ENCODE measurements at places on chromosomes 2 and 18.

DNA sequence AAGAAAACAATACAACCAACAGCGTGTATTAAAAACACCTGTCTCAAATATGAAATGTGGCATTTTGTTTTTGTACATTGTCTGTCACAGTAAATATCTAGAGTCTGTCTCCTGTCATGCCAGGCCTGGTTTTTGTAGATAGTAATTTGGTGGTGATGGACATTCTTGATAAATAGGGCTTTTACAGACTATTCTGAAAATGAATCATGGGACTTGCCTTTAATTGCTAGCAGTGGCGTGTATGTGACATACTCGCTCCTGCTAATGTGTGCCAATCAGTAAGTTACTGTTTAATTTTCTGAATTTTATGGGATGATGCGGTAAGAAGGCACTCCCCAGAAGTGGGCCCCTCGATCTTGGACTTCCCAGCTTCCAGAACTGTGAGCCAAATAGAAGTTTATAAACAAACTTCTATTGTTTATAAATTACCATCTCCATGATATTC is 83.7 kb downstream of the TANC1 start:
- no peak for DNase-seq

DNA sequence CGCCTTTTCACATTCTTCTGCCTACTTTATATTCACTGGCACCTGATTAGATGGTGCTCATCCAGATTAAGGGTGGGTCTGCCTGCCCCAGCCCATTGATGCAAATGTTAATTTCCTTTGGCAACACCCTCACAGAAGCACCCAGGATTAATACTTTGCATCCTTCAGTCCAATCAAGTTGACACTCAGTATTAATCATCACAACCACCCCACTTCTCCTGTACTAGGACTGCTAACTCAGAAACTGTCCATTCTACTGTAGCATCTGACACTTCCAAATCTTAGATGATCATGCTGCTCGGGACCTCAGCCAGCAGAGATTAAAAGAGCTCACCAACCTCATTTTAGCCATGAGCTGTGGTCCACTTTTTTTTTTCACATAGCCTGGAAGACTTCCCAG is 268.5 kb downstream of the SATB2 start:
- DNase-seq, result no peak

GRCh38 chr18:55999641-56000040 is 411.6 kb upstream of the TCF4 start:
- DNase-seq, result no peak

GRCh38 chr18:9055185-9055584 is 47.3 kb upstream of the NDUFV2 start:
- DNase-seq, result no peak

DNA sequence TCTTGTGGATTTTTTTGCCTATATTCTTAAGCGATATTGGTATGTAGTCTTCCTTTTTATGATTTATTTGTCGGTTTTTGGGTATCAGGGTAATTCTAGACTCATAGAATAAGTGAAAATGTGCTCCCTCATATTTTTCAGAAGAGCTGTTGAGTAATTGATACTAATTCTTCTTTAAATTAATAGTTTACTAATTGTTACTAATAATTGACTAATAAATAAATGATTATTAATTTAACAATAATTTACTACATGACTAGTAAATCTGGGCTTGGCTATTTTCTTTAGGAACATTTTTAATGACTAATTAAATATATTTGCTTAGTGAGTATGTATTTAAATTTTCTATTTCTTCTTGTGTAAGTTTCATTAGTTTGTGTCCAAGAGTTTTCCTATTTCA is 325.0 kb downstream of the ADCYAP1 start:
- DNase-seq, result no peak

Measured in NCI-H2081 (cell line).